ENCODE measurements at places on chromosomes 5 and 9.

- no peak for DNase-seq
Observed at GRCh38 chr5:121478636-121479035, 373.0 kb upstream of the FTMT start.

DNA sequence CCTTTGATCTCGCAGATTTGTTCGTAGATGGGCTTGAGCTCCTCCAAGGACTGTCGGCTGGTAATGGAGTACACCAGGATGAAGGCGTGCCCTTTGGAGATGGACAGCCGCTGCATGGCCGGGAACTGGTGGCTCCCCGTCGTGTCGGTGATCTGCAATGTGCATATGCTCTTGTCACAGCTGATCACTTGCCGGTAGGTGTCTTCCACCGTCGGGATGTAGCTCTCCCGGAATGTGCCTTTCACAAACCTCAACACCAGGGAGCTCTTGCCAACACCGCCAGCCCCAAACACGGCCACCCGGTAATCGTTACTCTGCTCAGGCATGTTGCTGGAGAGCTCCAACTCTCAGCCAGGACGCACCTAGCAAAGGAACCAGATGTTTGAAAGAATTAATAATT is 29.1 kb downstream of the DIRAS2 start:
- no peak for DNase-seq

DNA sequence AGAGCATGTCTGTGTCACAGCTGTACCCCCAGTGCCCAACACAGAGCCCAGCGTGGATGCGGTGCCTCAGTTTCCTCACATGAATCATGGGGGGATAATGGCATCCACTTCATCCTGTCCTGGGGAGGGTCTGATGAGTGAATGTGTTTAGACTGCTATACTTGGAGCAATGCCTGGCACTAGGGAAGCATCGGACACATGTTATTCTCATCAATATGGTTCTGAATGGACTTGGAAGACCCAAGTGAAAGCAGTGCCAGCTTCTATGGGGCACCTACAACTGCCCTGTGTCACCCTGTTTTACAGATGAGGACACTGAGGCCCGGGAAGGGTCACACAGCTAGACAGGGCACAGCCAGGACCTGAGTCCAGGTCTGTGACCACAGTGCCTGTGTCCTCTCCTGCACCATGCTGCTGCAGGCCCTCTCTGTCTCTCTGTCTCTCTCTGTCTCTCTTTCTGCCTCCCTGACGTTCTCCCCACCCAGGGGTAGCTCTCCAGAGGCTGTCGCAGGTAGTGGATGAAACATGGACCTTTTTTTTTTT is 42.3 kb upstream of the NEK6 start:
- no peak for DNase-seq

DNA sequence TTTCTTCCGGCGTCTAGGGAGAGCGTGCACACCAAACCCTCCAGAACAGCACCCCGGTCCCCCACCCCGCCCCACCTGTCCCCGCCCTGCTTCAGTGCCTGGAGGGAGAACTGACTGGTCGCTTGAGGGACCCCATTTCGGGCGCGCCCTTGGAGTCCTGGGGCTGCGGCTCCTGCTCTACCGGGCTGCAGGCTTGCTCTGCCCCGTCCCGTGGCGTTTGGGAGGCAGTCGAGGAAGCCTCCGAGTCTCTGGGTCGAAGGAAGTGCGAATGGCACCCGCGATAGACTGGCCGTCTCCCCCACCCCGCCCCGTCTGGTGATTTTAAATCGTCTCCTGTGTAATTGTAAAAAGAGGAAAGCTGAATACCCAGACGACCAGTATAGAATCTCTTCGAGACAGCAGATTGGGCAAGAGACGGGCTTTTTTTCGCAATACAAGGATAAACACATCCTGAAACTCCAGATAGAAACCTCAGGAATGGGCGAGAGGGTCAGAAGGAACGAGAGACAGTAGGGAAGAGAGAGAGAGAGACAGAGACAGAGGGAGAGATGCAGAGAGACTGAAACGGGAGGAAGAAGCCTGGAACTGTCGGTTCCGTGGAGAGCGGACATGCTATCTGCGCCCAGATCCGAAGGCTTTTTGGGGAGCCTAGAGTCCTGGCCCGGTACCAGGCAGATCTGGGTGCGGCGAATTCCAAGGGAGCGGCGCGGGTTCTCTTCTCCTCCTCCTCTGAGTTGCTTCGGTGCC is 9.9 kb downstream of the PRDM6 start:
- DNase-seq, result no peak

DNA sequence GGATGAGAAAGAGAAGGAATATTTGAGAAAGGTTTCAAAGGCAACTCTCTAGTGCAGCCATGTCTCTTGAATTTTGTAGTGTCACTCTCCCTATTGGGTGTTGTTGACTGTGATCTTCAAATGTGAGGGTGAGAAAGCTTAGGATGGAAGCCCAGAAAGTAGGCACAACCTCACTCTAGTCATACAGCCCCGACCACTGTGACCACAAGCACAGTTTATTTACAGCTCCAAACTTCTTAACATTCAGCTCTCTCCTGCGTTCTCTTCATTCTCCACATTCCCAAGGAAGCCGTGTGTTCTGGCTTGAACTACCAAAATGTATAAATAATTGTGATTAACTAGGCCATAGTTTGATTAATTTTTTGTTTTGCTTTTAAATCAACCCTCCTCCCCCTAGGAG is 542.9 kb downstream of the LRRC70 start:
- DNase-seq, result no peak

GRCh38 chr5:124740071-124740470 is 6.4 kb downstream of the ZNF608 start:
- no peak for DNase-seq

DNA sequence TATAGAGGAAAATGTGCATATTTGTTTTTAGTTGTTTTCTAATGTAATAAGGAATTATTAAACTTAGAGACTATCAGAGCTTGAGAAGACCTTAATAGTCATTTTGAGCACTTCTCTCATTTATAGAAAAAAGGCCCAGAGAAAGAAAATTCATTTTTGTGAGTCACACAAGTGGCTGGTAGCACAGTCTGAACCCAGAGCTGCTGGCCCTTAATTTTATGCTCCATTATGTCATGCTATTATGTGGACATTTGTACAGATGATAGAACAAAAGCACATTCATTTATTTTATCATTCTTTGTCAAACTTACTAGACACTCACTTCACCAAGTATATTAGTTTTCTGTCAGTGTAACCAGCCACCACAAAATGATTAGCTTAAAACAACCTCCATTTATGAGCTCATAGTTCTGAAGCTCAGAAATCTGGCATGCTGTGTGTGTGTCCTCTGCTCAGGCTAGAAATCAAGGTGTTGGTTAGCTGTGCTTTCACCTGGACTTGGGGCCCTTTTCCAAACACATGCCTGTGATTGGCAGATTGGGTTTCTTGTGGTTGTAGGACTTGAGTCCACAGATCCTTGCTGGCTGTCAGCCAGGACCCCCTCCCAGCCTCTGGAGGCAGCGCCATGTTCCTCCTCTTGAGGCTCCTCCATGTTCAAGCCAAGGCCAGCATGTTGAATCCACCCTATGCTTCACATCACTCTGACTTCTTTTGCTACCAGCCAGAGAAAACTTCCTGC is 188.9 kb downstream of the ARHGAP26 start:
- DNase-seq, result no peak

- DNase-seq, result no peak
Observed at GRCh38 chr9:135095470-135096407, 8.3 kb downstream of the OLFM1 start.

- DNase-seq, result no peak
Observed at GRCh38 chr5:124592891-124593290, 153.5 kb downstream of the ZNF608 start.

DNA sequence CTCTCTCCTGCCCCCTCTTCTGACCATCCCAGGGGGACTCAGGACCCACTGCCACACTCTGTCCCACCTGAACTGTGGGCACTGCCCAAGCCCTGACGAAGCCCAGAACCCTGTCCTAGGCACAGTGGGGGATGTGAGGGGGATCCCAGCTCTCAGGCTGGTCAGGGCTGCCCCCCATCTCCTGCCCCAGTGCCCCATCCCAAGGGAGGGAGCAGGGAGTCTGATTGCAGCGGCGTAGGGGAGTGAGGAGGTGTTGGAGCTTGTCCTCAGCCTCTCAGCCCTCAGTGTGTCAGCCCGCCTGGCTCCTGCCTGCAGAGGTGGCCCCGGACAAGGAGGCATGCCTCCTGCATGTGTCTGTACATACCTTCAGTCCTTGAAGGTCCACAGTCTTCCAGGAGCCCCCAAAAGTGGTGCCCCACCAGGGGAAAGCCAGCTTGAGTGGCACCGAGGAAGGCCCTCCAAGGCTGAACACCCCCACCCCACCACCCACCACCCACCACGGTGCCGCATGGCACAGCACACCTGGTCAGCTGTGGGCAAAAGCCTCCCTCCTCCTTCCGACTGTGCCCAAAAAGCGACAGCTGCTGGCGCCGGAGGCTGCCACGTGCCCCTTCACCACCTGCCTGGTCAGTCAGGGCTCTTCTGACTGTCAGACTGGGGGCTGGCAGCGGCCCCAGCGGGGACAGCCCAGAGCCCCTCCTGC is 930 bp downstream of the SARDH start:
- no peak for DNase-seq

DNA sequence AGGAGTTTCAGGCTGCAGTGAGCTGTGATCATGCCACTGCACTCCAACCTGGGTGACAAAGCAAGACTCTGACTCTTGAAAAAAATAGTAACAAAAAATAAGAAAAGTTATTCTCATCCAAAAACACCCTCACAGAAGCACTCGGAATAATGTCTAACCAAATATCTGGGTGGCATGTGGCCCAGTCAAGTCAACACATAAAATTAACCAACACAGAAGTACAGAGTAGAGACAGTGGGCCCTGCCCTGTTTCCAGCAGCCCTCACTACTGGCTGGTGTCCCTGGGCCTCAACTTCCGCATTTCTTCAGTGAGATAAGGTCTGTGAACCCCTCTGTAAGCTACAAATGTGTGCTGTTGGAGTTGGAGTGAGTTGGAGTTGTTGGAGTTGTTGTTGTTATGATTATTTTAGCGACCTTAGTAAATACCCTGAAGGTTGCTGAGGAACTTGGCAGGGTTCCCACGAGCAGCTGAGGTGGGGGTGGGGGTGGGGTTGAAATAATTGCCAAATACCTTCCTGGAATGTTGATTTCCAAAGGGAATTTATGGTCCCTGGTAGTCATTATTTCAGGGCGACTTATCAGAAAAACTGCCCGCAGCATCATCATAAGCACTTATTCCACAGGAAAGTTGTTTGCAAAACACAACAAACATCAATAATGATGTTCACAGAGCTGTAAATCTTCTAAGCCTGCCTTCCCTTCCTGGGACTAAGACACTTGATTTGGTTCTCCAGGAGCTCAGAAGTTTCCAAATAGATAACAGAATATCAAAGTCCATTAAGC is 30.2 kb downstream of the C5orf15 start:
- no peak for DNase-seq

Measured in cerebellum (tissue), 4 donors.